Fibroblast of upper back skin (primary cell): ENCODE measurements at places on chromosomes 12 and 14.

DNA sequence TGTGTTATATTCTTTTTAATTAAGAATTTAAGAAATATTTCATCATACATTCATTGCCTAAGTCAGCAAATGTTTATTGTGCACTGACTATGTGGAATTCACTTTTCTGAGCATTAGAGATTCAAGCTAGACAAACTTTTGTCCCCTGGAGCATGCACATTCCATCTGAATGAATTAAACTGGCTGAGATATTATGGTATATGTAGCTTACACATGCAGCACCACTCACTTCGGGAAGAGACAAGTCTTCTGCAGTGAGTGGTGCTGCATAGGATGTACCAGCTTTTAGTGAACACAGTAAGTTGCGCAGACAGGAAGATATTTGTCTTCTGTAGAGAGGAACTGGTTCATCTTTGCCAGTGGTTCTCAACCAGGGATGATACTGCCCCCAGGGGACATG is 318.4 kb downstream of the SYT1 start:
- peak; percentile 8 for DNase-seq

DNA sequence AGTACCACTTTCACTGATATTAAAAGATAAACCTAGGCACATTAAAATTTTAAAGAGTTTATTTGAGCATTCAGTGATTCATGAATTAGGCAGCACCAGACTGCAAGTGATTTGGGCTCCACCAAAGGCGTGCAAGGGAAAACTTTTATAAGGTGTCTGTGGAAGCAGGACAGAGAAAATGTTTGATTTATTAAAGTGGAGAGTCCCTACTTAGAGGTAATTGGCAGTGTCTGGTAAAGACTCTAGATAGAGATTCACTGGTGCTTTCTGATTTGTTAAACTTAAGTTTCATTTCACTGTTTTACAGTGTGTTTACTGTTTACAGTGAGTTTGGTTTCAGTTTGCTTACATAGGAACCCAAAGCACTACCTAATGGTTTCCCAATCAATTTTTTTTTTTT is 72.8 kb downstream of the ANKS1B start:
- no peak for DNase-seq

GRCh38 chr14:30053103-30053502 is 125.5 kb upstream of the PRKD1 start:
- DNase-seq = no peak

DNA sequence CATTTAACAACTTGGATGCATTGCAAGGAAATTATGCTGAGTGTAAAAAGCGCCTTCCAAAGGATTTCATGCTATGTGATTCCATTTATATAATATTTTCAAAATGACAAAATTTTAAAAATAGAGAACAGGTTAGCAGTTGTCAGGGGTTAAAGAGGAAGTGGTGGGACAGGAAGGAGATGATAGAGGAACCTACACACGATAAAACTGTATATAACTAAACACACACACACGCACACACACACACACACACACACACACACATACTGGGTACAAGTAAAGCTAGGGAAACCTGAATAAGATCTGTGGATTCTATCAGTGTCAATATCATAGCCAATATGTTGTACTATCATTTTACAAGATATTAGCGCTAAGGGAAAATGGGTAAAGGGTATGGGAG is 17.2 kb downstream of the TTC9 start:
- no peak for DNase-seq

DNA sequence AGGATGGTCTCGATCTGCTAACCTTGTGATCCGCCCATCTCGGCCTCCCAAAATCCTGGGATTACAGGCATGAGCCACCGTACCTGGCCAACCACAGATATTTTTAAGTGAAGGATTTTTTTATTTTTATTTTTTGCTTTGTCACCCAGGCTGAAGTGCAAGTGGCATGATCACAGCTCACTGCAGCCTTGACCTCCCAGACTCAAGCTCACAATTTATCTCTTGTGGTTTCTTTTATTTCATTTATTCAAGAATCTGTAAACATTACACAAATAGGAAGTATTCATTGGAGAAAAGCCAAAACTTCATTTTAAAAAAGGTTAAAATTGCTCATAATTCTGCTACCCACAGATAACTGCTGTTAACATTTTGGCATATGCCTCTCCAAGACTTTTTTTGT is 13.3 kb downstream of the MOAP1 start:
- no peak for DNase-seq

DNA sequence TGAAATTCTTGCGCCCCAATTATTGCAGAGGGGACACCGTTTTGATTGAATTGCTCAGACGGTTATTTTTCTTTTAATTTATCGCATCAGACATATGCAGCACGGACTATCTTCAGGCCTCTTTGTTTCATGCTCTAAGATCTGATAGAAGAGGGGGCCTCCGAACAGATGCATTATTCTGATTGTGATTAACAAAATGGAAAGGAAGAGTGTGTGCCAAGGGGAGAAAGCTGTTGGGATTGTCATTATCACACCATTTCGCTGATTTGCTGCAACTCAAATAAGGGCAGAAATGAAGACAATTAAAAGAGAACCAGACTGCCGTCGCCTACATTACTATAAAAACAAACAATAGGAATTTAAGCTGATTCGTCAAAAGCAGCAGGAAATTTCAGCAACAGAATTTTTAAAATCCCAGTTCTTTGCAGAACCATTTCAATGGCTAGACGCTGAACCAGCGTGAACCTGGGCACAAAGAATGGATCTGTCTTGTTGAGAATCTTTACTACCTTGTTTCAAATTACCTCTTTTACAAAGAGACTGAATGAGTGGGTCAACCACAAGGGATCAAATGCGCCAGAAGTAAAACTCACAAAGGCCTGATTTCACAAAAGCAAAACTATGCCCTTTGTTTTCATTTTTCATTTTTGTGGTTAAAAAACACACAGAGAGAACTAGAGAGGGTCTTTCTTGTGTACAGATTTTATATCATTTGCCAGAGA is 30.6 kb downstream of the TMEM132D start:
- no peak for DNase-seq

DNA sequence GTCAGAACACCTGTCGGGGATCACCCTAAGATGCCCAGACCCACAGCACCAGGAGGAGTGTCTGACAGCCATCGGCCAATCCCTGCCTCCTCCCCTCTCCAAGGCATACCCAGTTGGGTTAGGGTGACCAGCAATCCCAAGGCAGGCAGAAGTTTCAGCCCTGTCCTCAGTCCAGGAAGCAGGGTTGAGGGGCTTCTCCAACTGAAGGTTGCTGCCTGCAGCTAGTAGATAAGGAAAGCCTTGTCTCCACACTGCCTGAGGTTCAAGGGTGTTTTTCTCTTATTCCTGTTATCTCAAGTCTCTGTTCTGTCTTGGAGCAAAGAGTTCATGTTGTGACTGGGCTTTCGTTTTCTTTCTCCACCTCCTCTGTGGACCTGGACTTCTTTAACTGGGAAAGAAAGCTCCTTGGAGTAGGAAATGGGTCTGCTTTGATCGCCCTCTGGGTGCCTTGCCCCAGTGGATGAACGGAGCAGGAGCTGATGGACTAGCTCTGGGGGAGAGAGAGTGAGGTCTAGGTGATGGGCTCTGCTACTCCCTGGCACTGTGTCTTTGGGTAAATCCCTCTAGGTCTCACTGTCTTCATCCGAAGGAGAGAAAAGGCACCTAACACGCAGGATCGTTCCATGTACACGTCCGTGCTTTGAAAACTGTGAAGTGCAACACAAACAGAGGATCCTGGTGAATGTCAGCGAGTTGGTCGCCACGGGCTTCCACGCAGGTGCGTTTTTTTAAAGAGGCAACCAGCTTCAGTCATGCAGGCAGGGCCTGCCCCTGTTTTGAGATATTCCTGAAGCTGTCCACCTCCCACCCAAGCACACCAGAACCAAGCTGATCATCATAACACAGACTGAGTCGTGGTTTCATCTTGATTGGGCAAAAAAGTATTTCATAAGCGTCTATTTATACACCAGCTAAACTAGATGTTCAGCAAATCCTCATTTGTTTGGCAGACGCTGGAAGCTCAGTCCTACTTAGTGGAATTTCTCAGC is 52.5 kb upstream of the FOXN3 start:
- DNase-seq = no peak

GRCh38 chr14:37466003-37466622 is 128.9 kb downstream of the FOXA1 start:
- DNase-seq = no peak

- no peak for DNase-seq
These were observed 3.5 kb downstream of the CMTM5 start for GRCh38 chr14:23380197-23380914.

DNA sequence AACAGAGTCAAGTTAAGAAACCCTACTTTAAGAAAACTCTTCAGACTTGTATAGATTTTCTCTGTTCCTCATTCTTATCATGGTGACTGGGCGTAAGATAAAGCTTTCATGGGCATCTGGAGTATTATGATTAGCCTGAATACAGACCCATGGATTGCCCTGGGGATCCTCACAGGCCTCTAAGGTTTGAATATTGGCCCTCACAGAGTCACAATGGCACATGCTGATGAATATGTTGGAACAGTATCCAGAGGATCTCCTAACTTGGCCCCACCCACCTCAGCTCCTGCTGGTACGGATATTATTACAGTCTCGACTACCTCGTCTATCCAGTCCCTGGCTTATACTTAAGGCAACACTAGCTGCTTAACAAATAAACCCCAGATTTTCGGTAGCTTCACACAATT is 8.1 kb downstream of the OSBPL8 start:
- no peak for DNase-seq

GRCh38 chr12:47707905-47708543 is 2.2 kb upstream of the RPAP3 start:
- DNase-seq = no peak

- DNase-seq = no peak
These were observed 21.1 kb downstream of the GSC start for GRCh38 chr14:94748667-94749347.

- peak; percentile 28 for DNase-seq
These were observed 981.4 kb downstream of the BCL11B start for GRCh38 chr14:98290596-98290995.

DNA sequence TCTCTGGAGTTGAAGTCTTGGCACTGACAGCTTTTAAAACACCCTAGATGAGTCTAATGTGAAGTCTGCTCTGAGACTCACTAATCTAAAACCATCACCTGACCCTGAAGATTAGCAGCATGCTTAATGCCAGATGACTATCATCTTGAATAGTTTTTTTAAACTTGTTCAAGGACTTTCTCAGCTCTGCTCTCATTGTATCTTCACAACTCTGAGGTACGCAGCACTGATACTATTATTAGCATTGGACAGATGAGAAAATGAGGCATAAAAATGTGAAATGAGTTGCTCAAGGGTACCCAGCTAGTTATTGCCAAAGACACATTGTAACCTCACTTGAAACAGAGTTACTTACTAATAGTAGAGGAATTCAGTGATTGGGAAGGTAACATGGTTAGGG is 4.8 kb downstream of the SLC38A1 start:
- DNase-seq = peak; percentile 74

- DNase-seq = no peak
These were observed 29.3 kb upstream of the ANKRD9 start for GRCh38 chr14:102538602-102539543.

DNA sequence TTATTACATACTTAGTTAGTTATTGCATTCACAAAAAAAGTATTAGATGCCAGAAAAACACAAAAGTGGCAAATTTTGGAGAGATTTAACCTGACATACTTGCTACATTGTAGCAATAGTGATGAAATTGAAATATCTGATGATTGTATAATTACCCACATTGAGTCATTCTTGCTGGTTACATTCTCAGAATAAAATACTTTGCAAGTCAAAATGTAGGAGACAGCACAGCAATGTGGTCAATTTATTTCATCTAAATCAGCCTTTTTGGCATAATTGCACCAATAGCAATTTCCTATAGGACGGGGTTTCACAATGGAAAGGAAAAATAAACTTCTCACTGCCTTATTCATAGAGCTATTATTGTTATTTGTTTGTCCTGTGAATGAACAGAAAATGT is 125.0 kb upstream of the ETV6 start:
- peak; percentile 44 for DNase-seq

- peak; percentile 51 for DNase-seq
These were observed 9.6 kb downstream of the GSG1 start for GRCh38 chr12:13093848-13094220.

- no peak for DNase-seq
These were observed 315.1 kb upstream of the PRKD1 start for GRCh38 chr14:30242744-30243143.

DNA sequence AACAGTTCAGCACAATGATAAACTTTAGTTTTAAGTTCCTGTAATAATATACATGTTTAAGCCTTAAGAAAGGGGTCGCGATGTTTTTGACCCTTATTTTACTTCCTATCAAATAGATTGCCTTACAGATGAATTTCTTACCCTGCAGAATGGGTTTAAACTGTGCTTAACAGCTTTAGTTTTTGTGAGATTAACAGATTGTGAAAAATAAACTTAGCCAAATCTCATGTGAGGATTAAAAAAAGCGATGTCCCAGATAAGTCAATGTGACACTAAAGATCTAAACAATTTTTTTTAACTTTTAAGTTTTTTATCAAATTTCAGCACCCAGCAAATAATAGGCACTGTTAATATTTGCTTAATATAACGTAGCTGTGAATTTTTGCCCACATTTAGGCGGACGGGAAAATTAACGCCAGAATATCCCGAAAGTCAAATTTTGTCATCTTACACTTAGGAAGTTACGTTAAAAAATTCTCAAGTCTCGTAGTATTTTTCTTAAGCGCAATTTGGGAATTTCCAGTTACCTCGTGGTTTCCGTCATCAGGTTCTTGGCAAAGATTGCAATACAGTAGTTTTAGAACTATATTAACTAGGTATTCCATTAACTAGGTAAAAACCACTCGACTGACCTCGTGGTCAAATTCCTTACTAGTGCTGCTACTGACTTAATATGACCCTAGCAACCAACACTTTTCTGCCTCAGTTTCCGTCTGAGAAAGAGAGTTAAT is 1.2 kb downstream of the HNRNPC start:
- peak; percentile 11 for DNase-seq

DNA sequence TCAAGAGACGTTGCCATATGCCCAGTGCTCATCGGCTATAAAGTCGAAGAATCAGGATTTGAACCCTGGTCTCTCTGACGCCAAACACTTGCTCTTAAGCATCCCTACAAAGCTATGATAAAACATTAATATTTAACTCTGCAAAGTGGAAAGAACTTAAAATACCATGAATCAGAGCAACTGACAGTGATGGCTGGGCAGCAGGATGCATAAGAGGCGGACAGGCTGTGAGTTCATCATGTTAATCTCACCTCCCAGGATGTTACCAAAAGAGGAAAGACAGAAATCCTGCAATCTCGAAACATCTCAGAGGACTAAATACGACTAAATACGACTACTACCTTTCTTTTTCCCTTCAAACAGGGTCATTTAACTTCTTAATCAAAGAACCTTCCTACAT is 5.8 kb downstream of the DICER1 start:
- no peak for DNase-seq
